Heart left ventricle (tissue), 16 donors: ENCODE measurements at places on chromosomes 4 and X. TPM values are rescaled to one million over a fixed set of nuclear protein-coding genes. Genes with fewer than 3 reads are reported as not detected.

DNA sequence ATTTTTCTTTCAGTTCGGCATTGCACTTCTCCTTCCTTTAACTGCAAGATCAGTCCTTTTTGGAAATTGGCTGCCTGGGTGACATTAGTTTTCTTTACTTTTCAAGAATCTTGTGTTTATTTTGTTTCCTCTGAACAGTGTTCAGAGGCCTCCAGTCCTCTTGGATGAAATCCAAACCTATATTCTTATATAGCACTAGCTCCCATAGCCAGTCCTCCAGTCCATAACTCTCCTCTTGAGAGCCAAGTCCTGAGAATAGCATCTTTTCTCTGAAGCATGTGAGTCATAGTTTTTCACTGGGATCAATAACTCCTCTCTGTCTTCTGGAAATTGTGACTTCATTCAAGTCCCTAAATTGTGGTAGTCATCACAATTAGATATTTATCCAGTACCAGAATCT is 357.5 kb downstream of the RAPGEF2 start:
- no peak overlapping the region for H3K4me3 ChIP-seq
- no peaks in the 10 kb centered on the region for H3K4me1 ChIP-seq
- no peaks in the 10 kb centered on the region for H3K27me3 ChIP-seq
- H3K27ac ChIP-seq = no peak overlapping the region

- H3K4me3 ChIP-seq = no peak overlapping the region
- no peaks in the 10 kb centered on the region for H3K4me1 ChIP-seq
- no peaks in the 10 kb centered on the region for H3K36me3 ChIP-seq
- H3K27ac ChIP-seq = no peak overlapping the region
- no peaks in the 10 kb centered on the region for H3K27me3 ChIP-seq
Observed at GRCh38 chr4:91116861-91117260, 989.7 kb downstream of the CCSER1 start.

GRCh38 chrX:129696463-129697155 is 41.9 kb upstream of the APLN start:
- H3K4me3 ChIP-seq = no peak overlapping the region
- DNase-seq = no peak
- no peaks in the 10 kb centered on the region for H3K27me3 ChIP-seq
- H3K36me3 ChIP-seq = no peaks in the 10 kb centered on the region

- no peaks in the 10 kb centered on the region for H3K4me1 ChIP-seq
- DNase-seq = no peak
- H3K4me3 ChIP-seq = no peak overlapping the region
- no peaks in the 10 kb centered on the region for H3K36me3 ChIP-seq
- peaks cover 10% of the 10 kb centered on the region for H3K27me3 ChIP-seq
- no peak overlapping the region for H3K27ac ChIP-seq
Observed at GRCh38 chr4:108371282-108371681, 202.6 kb upstream of the LEF1 start.

DNA sequence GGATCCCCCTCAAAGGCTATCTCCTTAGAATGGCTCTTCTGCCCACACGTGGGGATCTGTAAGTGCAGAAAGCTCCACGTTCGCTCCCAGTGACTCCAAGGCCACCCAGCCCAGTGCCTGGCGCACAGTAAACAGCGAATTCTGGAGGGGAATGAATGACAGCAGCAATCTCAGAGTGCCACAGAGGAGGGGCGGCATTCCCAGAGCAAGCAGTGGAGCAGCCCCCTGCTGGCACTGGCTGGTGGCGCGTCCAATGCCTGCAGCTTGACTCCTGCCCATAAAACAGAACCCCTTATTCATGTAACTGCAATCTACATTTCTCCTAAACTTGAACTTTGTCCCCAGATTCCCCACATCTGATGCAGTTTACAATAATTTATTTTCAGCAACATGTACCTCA is 6.9 kb upstream of the HELT start:
- peaks cover 6% of the 10 kb centered on the region for H3K4me1 ChIP-seq
- H3K36me3 ChIP-seq = no peaks in the 10 kb centered on the region
- H3K27me3 ChIP-seq = peaks cover 21% of the 10 kb centered on the region
- DNase-seq = no peak
- no peak overlapping the region for H3K4me3 ChIP-seq

GRCh38 chrX:111671668-111672067 is 9.3 kb upstream of the ALG13 start:
- peak; percentile 21 for DNase-seq
- H3K4me3 ChIP-seq = no peak overlapping the region
- no peaks in the 10 kb centered on the region for H3K36me3 ChIP-seq
- no peaks in the 10 kb centered on the region for H3K4me1 ChIP-seq

Gene POU3F4
- not detected for polyA plus RNA-seq

Gene CPZ
- 0.26 TPM for polyA plus RNA-seq
